Stimulated activated CD8-positive, alpha-beta memory T cell treated with anti-CD3 and anti-CD28 coated beads, Interleukin-2, amount 100 ng/mL, for 1 hour (primary cell): ENCODE measurements at places on chromosomes 3 and 15.

- no peak for DNase-seq
Measured at GRCh38 chr3:13540297-13540995, 8.5 kb upstream of the FBLN2 start.

DNA sequence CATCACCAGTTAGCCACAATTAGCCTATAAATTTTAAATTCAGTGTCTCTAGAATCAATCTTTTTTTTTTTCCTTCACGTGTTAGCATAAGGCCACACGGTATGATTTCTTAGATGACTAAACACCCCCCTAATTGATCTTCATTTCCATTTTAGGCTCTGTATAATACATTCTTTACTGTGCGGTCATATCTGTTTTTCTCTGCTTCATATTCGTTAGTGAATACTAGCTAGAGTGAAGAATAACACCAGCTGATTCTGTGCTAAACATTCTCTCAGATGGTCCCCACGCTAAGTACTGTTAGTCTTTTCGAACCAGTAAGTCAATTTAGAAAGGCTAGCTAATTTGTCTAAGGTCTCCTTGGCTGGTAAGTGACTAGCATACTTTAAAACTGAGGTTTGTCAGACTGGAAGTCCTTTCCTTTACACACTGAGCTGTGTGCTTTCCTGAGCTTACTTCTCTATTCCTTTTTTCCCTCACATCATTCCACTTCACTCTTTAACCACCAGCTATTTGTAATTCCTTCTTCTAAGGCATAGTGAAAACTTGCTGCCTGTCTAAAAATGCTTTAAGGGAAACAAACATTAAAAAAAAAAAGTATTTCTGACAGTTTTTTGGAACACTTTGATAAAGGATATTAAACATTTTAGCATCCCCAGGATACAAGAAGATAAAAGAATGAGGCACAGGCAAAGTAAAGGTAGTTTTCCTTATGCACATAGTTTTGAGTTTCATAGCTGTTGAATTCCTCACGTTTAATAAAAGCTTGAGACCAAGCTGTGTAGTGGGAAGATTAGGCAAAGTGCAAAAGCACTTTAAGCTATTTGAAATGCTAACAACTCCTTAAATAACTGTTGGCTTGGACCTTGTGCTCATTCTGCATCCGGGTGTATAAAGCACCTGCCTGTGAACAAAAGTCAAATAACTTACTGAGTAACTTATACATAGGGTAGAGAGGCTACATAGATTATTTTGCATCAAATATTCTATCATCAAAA lies 17.1 kb downstream of the ZFAND6 start:
- no peak for DNase-seq

GRCh38 chr3:82114589-82114988 lies 353.1 kb upstream of the GBE1 start:
- DNase-seq: no peak

DNA sequence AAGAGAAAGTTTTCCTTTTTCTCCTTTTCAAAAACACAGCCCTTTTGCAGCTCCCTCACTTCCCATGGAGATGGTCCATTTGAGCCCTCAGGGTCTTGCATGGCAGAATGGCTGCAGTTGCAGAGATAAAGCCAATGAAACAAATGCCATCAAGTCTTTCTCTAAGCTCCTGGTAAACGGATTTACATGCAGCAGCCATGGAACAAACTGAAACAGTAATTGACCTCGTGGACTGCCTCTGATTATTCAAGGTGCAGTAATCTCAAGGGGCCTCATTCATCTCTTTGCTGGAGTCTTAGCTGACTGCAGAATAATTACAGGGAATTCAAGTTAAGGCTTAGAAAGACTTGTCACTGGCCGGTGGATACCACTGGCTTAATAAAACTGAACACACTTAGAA lies 125.1 kb downstream of the SQOR start:
- no peak for DNase-seq

GRCh38 chr15:86797135-86797534 lies 717.5 kb downstream of the AGBL1 start:
- DNase-seq: no peak

- no peak for DNase-seq
Measured at GRCh38 chr3:180633722-180634121, 31.8 kb downstream of the TTC14 start.

- DNase-seq: no peak
Measured at GRCh38 chr3:167691366-167691765, 37.6 kb upstream of the WDR49 start.

DNA sequence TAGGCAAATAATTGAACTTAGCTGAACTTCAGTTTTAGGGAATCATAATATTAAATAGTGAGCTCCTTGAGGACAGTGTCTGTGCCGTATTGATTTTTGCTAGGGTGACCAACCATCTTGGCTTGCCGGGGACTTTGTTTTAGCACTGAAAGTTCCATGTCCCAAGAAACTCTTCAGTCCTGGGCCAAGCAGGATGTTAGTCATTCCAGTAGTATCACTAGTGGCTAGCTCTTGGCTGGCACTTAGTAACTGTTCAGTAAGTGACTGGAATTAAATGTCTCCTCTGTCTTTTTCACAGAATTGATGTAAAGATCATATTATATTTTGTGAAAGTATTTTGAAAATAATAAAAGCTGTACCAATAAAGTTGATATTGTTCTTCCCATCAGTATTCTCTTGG lies 42.3 kb downstream of the RSRC1 start:
- DNase-seq: no peak

GRCh38 chr3:83011481-83011880 lies 1250.0 kb upstream of the GBE1 start:
- no peak for DNase-seq

GRCh38 chr15:33584797-33585196 lies 274.0 kb downstream of the RYR3 start:
- DNase-seq: no peak

DNA sequence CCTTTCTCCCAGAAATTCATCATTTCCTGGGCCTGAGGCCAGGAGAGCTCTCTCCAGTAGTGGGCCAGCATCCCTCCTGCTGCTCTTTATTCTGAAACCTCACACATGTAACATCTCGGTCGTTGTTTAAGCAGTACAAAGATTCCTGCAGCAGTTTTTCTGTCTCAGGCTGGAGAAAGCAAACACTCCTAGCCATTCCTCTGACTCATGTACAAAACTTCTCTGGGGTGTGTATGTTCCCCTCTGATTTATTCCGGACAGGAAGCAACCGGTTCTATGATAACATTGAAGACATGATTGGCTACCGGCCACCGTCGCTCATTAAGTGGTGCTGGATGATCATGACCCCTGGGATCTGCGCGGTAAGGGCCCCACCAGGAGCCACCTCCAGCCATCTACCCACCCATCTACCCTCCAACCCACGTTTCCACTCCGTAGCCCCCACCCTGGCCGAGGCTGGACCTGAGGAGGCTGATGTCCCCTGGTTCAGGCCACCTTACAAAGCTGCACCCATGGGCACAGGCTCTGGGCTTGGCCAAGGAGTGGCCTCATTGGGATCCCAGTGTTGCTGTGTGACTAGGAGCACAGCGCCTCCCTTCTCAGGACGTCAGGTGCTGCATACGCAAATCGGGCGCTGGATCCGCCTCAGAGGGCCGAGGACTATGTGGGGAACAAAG lies 58.6 kb upstream of the SLC6A1 start:
- DNase-seq: no peak

GRCh38 chr3:10976770-10977169 lies 15.8 kb upstream of the SLC6A1 start:
- DNase-seq: no peak

DNA sequence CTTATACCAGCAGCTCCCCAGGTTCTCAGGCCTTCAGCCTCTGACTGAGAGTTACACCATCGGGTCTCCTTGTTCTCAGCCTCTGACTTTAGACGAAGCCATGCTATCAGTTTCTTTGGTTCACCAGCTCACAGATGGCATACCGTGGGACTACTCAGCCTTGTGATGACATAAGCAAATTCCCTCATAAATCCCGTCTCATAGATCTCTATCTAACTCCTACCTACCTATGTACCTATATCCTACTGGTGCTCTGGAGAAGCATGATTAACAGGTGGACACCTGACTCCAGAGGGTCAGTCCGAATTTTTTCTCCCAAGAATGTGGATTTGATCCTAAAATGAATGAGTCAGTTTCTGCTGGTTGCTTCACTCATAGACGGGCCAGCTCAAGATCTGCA lies 59.1 kb upstream of the CDV3 start:
- no peak for DNase-seq

DNA sequence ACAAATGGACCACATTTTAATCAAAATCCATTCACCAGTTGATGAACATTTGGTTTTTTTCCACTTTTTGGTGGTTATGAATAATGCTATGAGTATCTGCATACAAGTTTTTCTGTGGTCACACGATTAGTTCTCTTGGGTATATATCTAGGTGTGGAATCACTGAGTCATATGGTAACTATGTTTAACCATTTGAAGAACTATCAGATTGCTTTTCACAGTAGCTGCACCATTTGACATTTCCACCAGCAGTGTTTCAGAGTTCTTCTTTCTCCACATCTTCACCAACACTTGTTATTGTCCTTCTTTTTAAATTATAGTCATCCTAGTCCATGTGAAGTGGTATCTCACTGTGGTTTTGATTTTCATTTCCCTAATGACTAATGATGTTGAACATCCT lies 33.3 kb upstream of the ATG7 start:
- DNase-seq: no peak
